Lower leg skin (tissue), 4 donors: ENCODE measurements at places on chromosomes 5 and 9. TPM values are rescaled to one million over a fixed set of nuclear protein-coding genes. Genes with fewer than 3 reads are reported as not detected.

DNA sequence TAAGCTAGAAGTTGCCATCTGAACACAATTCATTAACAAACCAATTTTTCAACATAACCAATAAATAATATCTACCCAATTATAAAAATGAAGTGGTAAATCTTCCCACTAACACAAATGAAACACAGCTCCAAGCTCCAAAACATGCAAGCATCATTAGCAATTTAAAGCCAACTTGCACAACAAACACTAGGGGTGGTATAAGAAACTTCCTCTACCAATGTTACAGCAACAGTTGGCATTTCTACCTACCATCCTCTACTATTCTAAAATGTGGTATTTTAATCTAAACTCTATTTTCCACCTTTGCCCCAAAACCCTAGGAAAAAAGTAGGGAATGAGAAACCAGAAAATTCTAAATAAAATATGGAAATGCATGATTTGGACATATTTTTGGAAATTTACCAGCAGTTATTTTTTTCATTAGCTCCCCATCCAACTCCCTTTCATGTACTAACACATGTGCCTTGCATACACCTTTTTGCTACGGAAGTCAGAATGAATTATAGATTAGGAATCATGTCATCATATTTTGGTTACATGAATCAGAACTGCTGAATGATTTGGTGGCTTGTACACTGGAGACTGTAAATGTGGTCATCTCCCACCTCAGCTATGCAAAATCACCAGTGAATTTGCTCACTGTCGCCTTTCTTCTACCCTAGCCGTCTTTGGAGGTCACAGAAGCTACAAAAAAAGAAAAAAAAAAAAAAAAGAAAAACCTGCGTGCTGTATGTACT lies 4.1 kb downstream of the NR6A1 start:
- DNase-seq = no peak

DNA sequence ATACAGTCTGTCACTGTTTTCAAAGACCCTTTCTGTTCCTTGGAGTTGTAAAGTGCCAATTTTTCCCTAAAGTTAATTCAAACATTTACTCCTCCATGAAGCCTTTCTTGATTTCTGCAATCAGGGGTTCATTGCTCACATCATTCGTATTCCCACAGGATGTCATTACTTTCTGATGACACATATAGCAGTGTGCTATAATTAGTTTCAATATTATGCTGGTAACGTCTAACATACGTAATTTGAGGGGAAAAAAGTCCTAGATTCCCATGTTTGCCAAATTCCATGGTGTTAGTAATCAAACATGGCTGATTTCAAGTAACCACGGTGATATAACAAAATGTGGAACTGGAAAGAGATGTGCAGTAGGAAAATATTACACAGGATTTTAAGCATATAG lies 468.2 kb upstream of the MEF2C start:
- DNase-seq = no peak

GRCh38 chr5:168314735-168315411 lies 23.4 kb downstream of the WWC1 start:
- no peak for DNase-seq

The PCDHGB4 gene
- 8.9 TPM for total RNA-seq

DNA sequence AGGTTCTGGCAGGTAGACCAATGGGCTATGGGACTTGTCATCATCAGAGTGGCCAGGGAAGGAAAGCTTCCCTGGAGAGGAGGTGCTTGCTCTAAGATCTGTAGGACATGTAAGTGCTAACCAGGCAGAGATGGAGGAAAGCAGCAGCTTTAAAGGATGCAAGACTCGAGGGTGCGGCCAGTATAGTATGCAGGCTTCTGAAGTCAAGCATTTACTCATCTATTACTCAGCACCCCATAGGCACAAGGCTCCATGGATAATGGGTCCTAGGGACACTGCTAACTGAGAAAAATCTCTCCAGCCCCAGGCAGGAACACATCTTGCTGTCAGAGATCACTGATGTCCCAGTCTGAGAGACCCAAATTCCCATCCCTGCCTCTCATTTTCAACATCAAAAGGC lies 49.7 kb downstream of the WWC1 start:
- DNase-seq = no peak

GRCh38 chr5:172558076-172558976 lies 82.7 kb upstream of the NEURL1B start:
- DNase-seq = no peak

- no peak for DNase-seq
Observed at GRCh38 chr5:42520203-42520602, 97.0 kb downstream of the GHR start.

The AGXT2 gene
- total RNA-seq = not detected

GRCh38 chr9:133705576-133705975 lies 32.6 kb downstream of the SARDH start:
- no peak for DNase-seq

The ANKRD18A gene
- 3.0 TPM for total RNA-seq

- no peak for DNase-seq
Observed at GRCh38 chr5:96924016-96924443, 11.8 kb upstream of the LNPEP start.

- no peak for DNase-seq
Observed at GRCh38 chr5:71789746-71790145, 70.7 kb downstream of the CARTPT start.

GRCh38 chr5:58071566-58071965 lies 388.3 kb downstream of the PLK2 start:
- no peak for DNase-seq

- DNase-seq = no peak
Observed at GRCh38 chr5:102481054-102481715, 17.6 kb downstream of the SLCO6A1 start.

The ITK gene
- total RNA-seq = 5.2 TPM

- no peak for DNase-seq
Observed at GRCh38 chr5:168390491-168390890, 95.8 kb upstream of the RARS1 start.

The MTRR gene
- total RNA-seq = 45.4 TPM

DNA sequence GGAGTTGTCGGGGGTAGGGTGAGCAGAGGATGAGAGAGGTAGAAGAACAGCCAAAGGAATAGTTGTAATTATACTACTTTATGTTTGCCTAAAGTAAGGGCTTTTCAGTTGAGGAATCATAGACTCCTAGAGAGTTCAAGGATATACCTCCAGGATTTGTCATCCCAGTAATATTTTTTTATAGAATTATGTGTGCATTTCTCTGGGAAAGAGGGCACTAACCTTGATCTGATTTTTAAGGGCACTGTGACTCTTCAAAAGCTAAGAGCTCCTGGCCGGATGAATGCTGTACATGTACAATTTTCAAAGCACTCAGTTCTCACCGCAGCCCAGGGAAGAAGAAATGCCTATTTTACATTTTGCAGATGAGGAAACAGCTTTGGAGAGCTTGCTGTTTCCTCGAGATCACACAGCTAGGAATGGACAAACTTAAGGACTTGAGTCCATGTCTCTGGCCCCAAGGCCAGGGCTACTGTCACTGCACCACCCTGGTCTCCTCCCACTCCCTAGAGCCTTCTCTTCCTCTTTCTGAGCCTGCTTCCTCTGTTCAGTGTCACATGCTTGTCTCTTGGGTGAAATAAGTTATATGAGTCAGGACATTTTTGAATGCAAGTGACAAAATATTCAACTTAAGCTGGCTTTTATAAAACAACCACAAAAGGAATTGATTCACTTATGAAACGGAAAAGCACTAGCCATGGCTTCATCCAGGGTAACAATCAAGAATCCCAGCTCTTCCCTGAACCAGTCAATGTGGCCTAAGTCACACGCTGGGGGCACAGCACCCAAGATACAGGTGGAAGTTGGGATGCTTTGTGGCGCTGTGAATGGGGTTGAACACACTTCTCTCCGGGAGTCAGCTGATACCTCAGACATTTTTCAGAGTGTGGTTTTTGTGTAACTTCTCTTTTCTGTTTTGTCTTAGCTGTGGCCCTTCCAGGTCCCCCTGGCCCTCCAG lies 45.7 kb upstream of the TGFBR1 start:
- DNase-seq = peak; percentile 57

GRCh38 chr5:14223372-14223771 lies 80.2 kb downstream of the TRIO start:
- no peak for DNase-seq

GRCh38 chr5:142053426-142054151 lies 40.8 kb upstream of the GNPDA1 start:
- DNase-seq = peak; percentile 64

The CDX1 gene
- not detected for total RNA-seq

The GMCL2 gene
- not detected for total RNA-seq

GRCh38 chr5:17182981-17183380 lies 34.5 kb upstream of the BASP1 start:
- no peak for DNase-seq

GRCh38 chr9:120109242-120109641 lies 470.7 kb downstream of the CDK5RAP2 start:
- DNase-seq = no peak

GRCh38 chr5:42377496-42377895 lies 45.7 kb upstream of the GHR start:
- DNase-seq = no peak

GRCh38 chr5:154038261-154038706 lies 426 bp downstream of the FAM114A2 start:
- no peak for DNase-seq

DNA sequence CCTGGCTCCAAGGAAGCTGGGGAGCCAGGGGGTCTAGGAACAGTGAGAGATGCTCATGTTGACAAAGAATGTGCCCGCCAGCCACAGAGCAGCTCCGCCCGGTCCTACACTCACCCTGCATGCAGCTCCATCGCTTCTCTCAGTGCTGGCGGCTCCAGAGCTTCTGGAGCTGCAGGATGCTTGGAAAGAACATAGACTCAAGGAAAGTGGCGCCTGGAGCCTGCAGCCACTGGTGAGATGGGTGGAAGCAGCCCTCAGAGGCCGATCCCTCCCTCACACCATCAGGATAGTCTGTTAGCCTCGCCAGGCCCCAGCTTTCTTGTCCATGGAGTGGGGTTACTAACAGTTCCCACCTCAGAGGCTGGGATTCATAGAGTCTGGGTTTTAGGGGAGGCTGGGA lies 26.4 kb upstream of the SLC6A19 start:
- no peak for DNase-seq

DNA sequence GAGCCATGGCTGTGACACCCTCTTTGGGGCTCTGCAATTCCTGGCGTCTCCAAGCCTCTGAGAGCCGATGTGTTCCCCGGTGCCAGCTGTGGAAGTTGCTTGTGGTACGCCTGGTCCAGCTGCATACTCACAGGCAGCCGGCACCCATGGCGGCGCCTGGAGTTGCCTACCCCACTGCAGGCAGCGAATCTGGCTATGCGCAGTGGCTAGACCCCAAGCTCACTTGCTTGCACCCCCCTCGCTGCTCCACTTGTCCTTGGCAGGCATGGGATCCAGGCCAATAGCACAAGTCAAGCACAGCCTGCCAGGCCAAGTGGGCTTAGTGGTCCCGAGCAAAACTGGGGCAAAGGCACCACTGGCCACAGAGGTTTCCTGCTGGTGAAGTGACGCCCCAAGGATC lies 24.7 kb upstream of the GABRA6 start:
- DNase-seq = no peak

DNA sequence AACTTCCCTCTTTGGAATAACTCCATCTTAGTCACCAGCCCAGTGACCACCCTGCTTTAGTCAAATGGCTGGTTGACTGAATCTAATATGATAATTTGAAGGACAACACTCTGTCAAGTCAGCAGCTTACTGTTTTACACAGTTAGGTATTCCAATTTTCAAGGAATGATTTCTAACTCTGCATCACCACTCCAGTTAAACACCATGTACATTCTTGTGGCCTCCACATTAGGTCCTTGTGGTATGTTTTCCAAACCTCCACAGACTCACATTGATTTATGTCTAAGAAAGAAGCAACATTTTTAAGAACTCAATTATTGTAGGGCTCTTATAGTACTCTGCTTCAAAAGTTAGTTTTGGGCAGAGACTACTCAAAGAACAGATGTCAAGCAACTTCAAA lies 110.7 kb downstream of the TLE1 start:
- no peak for DNase-seq

The MLANA gene
- total RNA-seq = 9.2 TPM

DNA sequence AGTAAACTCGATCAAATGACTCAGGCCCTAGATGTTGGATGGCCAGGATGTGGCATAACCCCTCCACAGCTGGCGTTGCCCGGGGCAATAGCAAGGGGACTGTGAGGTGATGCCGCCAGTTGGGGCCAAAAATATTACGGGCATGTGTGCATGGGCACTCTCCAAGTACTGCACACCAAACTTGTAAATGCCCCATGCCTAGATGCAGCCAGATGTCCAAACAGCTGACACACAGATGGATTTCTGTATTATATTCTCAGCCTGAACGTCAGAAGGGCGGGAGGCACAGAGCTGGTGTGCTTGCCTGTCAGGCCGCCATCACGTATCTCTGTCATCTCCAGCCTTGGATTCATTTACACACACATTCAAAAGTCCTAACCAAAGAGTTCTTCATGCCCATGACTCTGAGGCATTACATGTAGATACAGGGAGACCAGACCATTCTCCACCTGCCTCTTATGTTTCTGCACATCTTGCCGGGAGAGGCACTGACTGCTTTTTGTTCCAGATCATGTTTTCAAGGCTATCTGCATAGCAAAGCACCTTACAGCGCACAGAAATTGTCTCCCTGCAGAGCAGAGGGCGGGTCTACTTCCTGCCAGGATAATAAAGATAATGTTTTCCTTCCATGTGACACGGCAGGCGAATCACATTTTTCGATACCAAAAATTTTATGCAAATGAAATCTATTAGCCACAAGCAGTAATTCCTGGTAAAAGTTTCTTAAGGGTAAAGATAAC lies 200.9 kb upstream of the ADAMTS16 start:
- no peak for DNase-seq

GRCh38 chr9:70656281-70656680 lies 241.8 kb upstream of the KLF9 start:
- no peak for DNase-seq

The PCSK1 gene
- not detected for total RNA-seq

- DNase-seq = no peak
Observed at GRCh38 chr9:130898552-130898852, 1.9 kb upstream of the QRFP start.

The RELL2 gene
- total RNA-seq = 6.7 TPM

- peak; percentile 53 for DNase-seq
Observed at GRCh38 chr9:33375238-33375840, 27.0 kb downstream of the AQP7 start.
